ENCODE measurements at places on chromosomes 4 and X.

- no peak for DNase-seq
Measured at GRCh38 chrX:71910643-71910985, at the start of gene NHSL2. Gene NHSL2 (plus strand): TSS chrX:71910845.

GRCh38 chr4:186537843-186538521 is 17.4 kb downstream of the MTNR1A start:
- DNase-seq, result no peak

DNA sequence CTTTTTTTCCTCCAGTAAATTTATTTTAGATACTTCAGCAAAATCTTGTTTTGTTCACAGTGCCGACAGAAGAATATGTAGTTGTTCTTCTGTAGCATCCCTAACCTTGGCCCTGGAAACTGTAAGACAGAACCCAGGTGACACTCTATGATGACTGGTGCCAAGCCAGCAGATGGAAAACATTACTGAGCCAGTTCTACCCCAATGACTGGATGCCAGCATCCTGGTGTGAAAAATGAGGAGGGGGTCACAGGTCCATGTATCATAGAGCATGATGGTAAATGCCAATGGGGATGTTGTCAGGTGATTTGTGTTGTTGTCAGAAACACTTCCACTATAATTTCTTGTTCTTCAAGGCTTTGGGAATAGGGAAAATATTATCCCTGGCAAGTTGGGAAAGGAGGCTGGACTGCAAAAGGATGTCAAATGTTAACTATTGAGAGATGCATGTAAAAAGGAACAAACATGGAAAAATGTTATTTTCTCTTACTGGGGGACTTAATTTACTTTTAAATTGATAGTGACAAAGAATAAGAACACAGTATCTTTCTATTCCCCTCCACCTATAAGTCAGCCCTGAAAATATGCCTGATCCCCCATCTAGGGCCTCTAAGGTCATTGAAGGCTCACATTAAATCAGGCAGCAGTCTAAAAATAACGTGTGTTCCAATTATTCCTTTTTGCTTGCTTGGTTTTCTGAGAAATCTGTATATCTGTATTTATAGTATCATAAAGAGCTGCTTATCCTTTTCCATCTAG is 159.8 kb downstream of the RASL11B start:
- DNase-seq, result no peak

DNA sequence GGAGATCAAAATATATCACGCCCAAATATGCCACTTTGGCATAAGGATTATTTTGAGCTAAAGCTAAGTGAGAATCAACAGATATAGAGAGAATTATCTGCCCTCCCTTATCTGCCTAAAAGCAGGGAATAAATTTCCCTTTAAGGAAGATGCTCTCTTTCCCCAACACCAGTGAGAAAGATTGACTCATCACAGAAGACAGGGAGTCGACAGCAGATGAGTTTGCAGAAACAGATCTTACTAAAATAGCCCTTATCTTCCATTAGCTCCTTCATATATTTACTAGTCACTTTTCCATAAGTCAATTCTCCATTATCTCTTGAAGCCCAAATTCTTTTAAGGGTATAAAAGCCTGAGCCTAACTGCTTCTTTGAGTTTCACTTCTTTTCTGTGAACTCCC is 156.6 kb downstream of the CAMK2D start:
- DNase-seq, result no peak

DNA sequence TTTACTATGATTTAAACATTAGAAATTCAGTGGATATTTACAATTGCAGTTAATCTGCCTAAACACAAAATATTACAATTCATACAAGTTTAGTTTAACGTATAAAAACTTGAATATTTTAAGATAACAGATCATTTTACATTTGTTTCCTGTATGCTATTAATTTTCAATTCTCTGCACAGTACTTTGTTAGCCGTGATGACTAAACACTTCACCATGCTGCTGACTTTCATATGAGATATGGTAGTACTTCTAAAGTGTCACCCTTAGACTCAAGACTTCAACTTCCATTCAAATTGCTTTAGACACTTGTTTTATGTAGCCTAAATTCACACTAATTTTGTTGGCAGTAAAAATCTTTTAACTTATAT is 1646.4 kb upstream of the ADGRL3 start:
- DNase-seq, result no peak

GRCh38 chrX:23844502-23845138 is 61.6 kb downstream of the SAT1 start:
- DNase-seq, result no peak

DNA sequence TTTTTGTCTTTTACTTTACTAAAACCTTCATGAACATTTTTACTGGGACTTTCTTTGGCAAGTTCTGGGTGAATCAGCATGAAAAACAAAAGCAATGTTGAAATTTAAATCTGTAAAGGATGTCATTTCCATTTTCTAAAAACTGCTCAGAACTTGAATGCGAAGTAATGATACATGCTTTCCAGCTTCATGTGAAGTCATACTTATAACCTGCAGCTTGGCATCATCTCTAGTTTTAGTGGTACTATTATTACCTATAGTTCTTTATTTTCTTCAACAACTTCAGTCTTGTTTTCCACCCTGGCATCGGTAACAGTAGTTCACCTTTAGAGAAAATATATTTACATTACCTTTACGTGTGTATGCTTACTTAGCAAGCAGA is 421.4 kb upstream of the DIPK2B start:
- DNase-seq, result no peak

- no peak for DNase-seq
Measured at GRCh38 chr4:56728512-56728911, 47.4 kb upstream of the HOPX start.

DNA sequence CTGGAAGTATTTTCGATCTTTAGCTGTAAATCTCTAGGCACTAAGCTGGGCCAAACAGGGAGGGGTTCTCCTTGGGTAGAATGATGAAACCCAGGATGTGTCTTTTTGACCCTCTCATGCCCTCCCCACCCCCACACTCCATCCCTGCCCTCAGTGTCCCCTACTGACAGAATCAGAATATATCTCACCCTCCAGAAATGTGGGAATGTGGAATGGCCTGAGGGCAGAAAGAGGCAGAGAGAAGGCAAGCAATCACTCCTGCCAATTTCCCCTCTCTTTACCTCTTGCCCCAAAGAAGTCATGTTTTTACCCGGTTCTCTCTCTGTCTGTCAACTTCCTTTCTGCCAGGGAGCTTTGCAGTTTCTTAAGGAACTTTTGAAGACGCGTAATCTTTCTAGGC is 34.4 kb downstream of the RAP2C start:
- DNase-seq, result no peak

DNA sequence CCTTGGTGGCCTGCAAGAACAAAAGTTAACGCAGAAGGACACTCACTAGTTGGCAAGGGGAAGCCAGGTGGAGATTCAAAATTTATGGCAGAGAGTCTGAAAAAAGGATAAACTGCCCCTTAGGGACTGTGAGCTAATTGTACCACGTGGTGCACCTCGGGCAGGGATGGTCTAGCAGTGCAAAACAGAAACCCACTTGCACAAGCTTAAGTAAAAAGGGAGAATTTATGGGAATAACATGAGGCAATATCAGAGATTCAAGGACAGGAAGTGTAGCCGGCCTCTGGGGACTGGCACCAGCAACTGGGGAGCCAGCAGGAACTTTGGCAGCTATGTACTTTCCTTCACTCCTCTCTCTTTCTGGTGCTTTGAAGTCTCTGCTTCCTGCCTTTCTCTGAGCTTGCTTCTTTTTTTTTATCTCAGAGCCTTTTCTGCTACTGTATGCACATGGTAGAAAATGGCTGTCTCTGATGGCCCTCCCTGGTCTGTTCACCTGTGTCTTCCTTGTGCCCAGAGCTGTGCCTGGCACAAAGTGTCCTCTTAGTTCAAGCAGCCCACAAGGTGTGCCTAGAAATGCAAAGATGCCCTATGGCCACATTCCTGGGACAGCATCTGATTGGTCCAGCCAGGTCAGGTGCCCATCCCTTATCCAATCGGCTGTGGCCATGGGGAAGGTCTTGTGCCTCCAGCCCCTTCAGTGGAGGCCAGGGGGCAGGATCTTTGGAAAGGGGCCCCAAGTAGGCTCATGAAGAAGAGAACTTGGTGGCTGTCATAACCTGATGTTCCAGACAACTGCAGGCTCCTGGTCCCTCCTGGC is 114.8 kb upstream of the ATP6AP2 start:
- no peak for DNase-seq

DNA sequence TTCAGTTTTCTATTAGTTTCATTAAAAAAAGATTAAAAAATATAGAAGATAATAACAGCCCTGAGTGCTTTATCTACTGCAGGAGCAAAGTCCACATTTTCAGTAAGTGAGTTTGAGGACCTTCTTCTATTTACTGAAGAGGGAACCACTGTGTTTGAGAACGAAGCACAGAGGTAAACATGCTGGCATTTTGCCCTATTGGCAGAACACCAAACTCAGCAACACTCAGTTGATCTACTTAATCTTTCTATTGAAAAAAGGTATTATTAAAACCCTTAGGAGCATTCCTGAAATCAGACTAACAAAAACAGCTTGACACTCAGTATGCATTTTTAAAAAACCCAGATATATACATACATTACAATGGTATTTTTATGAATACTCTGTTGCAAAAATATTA is 1496.7 kb downstream of the TECRL start:
- no peak for DNase-seq

DNA sequence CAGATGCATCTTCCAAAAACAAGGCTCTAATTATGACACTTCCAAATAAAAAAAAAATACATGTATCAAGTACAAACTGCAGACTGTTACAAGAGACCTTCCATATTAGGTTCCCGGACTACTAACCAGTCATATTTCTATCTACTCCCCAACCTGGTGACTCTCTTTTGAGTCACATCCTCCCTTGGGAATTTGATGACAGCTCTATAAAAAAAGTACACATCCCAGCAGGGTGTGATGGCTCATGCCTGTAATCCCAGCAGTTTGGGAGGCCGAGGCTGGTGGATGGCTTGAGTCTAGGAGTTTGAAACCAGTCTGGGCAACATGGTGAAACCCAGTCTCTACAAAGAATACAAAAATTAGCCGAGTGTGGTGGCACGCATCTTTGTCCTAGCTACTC is 14.9 kb downstream of the RPGR start:
- no peak for DNase-seq

GRCh38 chrX:65136424-65136823 is 160.2 kb upstream of the ZC4H2 start:
- no peak for DNase-seq

DNA sequence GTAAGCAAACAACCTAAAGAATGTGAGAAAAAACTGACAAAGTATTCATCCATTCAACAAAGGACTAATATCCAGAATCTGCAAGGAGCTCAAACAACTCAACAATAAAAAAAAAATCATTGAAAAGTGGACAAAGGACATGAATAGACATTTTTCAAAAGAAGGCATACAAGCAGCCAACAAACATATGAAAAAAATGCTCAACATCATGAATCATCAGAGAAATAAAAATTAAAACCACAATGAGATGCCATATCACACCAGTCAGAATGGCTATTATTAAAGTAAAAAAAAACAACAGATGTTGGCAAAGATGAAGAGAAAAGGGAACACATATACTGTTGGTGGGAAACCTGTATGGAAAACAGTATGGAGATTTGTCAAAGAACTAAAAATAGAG is 120.7 kb upstream of the ADGRL3 start:
- DNase-seq, result no peak

DNA sequence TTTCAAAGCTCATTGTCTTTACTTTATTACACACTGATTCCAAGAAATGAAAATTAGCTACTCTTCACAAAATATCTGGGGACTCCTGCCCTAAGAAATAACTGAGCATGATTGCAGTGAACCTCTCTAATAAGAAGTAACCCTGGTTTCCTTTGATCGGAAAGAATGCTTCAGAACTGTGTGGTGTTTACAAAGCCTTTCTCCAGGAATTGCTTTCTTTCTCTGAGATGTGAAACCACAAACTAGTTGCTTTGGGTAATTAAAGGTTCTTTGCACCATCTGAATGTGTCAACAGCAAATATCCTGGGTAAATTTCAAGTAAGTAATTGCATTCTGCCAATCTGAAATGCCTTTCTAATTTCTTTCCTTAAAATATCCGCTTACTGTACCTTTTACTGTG is 292.9 kb upstream of the SLIT2 start:
- no peak for DNase-seq

DNA sequence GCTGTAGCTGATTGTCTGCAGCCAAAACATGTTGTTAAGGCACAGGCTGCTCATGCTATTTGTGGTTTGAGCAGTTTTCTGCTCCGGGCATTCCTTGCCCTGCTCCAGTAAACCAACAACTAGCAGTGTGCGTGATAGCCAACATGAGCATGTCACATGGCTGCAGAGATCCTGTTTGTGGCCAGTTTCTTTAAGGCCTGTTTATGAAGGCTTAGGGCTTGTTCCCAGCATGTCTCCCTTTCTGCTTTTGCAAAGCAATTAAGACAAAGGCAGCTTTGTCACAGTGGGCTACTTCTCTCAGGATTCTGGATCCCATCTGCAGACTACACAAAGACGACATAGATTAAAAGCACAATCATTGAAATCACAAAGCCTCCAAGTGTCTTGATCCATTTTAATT is 160.5 kb downstream of the ZNF518B start:
- no peak for DNase-seq

GRCh38 chr4:10691651-10692050 is 7.1 kb upstream of the CLNK start:
- DNase-seq, result no peak

GRCh38 chrX:24190500-24191156 is 41.1 kb downstream of the ZFX start:
- no peak for DNase-seq

GRCh38 chr4:7800410-7800809 is 139.3 kb downstream of the AFAP1 start:
- no peak for DNase-seq

Measured in NCI-H526 (cell line).